ENCODE measurements at places on chromosomes 6 and 20.

DNA sequence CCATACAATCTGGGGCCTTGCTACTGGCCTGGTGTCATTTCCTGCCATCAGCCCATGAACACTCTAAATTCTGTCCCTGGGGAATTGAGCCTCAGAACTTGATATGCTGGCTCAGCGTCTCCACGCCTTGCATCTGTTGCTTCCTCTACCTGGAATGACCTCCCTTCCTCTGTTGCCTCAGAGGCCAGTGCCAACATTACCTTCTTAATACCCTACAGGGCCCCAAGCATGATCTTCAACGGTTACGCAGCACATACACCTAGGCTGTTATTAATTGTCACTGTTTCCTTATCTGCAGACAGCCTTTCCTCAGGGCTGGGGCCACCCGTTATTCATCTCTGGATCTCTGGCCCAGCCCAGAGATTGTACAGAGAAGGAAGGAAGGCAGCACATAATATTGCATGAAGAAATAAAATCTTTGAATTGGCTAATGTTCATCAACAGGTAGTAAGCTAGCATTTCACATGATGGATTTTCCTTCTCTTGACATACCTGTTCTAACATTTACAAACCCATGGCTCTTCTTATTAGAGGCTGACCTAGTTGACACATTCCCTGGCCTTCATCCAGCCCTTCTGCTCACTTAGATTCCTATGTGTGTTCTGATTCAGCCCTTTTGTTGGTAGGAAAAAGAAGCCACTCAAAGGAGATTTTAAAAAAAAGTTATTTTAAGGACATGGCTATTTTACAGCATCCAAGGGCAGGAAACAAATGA, 8.4 kb upstream of the RNF182 start:
- no peak for DNase-seq

- peak; percentile 43 for DNase-seq
These were observed 28.8 kb downstream of the RWDD2A start for GRCh38 chr6:83221889-83222479.

GRCh38 chr20:35021063-35021462, 65.4 kb downstream of the MYH7B start:
- DNase-seq, result no peak

DNA sequence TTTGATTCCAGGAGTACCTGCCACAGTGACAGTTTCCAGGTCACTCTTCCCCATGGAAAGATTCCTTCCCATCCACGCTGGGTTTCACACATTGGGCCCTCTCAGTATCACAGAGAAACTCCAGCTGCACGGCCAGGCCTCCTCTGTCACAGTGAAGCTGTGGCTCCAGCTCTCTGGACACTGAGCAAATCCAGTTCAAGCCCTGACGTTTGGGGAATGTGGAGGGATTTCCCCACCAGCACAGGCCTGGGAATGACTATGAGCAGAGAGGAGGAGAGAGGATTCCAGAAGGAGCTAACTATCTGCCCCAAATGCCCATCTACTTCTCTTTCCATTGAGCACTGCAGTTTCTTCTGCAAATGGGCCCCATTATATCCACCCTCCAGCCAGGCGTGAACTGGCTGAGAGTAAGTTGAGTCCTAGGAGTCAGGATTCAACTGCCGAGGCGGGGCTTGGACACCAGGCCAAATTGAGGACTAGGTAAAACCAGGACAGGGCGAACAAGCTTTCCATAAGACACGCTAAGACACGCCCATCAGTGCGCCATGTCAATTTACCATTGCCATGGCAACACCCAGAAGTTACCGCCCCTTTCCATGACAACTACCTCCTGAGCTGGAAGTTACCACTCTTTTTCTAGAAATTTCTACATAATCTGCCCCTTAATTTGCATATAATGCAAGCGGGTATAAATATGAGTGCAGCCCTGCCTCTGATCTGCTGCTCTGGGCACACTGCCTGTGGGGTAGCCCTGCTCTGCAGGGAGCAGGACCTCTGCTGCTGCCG, 9.2 kb upstream of the BNIP5 start:
- DNase-seq, result no peak

DNA sequence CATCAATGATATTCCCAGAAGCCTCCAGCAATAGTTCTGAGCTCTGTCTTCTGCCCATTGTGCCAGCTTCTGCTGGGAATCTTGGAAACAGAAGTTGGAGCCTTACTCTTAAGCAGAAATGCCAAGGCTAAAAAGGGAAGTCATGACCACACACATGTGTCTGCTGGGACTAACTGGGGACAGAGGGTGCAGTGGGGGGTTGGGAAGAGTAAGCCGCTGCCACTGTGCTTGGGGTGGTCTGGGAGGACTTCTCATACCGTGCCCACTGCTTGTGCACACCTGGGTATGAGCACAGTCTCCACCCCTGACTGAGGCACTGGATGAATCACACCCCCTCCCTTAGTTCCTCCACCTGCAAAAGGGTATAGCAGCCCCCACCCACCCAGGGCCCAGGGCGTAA, 90.7 kb downstream of the CDC5L start:
- DNase-seq, result no peak

GRCh38 chr6:14178083-14178445, 60.5 kb downstream of the CD83 start:
- no peak for DNase-seq

- no peak for DNase-seq
These were observed 7.0 kb upstream of the APMAP start for GRCh38 chr20:24999568-24999967.

DNA sequence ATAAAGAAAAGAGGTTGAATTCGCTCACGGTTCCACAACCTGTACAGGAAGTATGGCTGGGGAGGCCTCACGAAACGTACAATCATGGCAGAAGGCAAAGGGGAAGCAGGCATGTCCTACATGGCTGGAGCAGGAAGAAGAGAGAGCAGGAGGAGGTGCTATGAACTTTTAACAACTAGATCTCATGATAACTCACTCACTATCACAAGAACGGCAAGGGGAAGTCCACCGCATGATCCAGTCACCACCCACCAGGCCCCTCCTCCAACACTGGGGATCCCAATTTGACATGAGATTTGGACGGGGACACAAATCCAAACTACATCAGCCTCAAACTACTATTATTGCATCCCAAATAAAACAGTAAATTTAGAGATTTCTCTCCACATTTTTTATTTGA, 53.6 kb upstream of the CST7 start:
- no peak for DNase-seq

DNA sequence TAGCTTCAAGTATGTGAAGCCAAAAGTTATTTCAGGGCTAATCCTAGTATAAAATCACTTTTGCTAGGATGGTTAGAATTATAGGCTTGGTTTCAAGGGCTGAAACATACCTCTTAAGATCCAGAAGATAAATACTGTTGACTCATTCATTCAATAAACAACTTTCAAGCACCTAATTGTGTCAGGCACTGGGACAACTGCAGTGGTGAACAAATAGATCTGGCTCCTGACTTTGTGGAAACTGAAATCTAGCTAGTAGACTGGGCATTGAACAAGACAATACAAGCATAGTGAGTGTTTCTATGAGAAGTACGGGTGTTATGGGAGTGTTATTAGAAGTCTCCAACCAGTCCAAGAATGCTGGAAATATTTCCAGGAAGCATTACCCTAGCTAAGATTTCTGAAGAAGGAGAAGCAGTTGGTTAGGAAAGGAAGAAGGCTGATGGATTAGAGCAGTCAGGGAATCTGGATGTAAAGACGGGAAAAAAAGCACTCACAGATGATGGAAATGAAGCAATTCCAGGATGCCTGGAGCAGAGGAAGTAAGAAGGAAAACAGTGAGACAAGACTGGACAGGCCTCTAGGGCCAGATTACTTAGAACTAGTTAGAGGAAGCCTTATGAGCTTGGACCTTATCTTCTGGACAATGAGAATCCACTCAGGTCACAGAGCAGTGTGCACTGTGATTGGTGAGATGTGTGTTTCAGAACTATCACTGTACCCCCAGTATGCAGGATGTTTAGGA, 132.6 kb upstream of the RAB32 start:
- no peak for DNase-seq

DNA sequence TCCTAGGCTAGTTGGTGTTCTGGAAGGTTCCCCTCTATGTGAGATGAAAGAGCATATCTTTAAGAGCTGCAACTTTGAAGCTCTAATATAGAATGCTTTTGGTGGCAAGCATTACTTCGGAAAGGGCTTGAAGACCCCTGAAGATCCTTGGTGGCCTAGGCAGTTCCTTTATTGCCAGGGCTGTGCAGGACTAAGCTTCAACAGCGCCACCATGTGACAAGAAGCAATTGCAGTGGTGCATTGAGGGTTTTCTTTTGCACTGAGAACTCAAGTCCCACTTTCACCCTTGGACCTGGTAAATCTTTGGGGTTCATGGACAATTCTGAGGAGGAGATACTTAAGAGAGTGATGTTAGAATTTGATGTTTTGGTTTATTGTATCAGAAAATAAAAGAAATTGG, 237.4 kb upstream of the GMDS start:
- DNase-seq, result no peak

- DNase-seq, result no peak
These were observed 584.7 kb downstream of the RFPL4B start for GRCh38 chr6:112931832-112932231.

GRCh38 chr6:160077526-160077925, 44.1 kb upstream of the SLC22A1 start:
- DNase-seq, result no peak

DNA sequence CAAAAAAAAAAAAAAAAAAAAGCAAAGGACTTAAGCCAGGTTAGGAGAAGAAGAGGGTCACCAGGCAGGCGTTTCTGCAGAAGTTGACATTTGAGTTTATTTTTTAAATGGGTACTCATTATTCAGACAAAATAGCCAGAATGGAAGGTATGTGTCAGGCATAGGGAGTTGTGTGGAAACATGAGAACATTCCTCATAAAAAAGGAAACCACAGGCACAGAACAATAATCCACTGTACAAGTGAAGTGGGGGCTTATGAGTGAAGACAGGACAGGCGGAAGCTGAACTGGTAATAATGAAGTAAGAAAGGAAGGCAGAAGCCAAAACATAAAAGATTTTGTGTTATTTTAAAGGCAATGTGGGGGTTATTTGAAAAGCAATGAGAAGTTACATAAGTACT, 104.6 kb downstream of the EPB41L2 start:
- DNase-seq, result no peak

DNA sequence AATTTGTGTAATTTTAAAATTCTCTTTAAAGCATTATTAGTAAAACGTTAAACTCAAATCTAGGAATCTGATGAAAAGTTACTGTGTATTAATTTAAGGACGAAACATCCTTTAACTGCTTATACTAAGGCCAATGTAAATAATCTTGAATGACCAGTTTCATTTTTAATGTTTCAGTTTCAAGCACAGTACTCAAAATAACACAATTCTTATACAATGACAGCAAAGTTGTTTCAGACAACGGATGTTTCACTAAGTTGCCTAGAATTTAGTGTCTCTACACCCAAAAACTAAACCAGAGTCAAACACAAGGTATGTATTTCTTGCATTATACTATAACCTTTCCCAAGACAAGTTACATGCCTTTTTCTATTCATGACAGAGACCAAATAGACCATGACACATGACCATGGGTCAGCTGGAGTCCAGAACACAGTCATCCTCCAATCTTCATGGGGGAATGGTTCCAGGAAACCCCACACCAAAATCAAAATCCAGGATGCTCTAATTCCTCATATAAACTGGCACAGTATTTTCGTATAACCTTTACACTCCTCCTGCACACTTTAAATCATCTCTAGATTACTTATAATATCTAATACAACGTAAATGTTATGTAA, 7.7 kb downstream of the PHIP start:
- DNase-seq, result no peak

DNA sequence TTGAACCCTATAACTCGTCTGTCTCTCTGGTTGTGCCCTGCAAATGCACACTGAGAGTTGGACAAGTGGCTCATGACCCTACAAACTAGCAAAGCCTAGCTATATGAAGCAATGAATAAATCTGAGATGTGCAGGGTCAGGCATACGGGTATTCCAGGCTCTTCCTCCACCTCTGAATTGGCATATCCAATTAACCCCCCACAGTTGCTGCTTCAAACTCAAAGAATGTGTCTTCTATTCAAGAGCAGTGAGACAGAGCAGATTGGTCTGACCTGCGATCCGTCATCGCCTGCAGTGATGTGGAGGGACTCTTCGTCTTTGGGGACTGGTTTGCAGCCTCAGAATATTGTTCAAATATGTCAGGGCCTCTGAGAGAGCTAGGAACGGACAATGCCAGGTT, 59.8 kb downstream of the LAMP5 start:
- DNase-seq, result no peak

- peak; percentile 22 for DNase-seq
These were observed 43.6 kb upstream of the CCN6 start for GRCh38 chr6:112010328-112010727.

GRCh38 chr20:41551011-41551705, 67.0 kb downstream of the CHD6 start:
- no peak for DNase-seq

DNA sequence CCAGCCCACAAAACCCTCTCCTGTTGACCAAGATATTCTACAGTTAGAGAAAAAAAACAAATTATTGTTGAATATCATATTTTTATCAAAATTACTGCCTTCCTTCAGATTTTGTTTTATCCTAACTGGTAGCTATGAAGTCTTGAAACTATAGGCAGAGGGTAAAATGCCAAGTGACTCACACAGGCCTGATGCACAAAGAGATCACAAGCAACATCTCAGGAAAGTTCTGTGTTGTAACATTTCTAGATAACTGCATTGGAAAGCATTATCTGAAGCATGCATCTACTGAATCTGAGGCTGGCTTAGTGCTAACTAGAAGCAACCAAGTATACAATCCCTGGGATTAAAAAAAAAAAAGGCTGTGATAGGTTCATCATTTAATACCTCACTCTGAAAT, 134.2 kb downstream of the PKHD1 start:
- no peak for DNase-seq

DNA sequence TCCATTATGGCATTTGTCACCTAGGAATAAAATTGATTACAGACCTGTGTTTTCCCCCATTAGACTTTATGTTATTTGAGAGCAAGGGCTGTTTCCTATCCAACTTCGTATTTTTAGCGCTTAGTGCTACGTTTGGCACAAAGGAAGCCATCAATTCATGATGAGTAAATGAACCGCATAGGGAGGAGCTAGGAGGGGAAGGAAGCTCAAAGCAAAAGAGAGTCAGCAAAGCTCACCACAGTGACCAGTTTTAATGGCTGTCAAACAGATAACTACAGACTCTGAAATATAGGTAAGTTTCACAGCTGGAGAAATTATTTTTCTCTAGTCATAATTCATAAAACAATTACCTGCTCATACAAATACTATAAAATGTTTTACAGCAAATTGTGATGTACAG, 6.9 kb upstream of the SAMD3 start:
- DNase-seq, result no peak

DNA sequence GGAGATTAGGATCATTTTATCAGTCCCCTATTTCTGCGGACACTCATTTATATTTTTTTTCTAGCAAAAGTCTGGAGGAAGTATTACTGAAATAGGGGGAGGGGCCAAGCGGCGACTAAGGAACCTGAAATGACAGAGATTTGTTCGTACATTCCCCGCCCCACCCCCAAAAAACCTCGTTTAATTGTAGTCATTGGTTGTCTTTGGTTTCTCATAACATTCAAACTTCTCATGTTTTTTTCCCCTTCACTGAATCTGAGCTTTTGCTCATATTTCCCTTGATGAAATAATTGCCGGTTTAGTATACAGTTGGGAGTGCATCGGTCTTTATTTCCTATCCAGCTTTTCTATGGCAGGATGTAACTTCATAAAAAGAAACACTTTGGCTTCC, 768 bp upstream of the FYN start:
- no peak for DNase-seq

- DNase-seq, result no peak
These were observed 27.0 kb downstream of the STK4 start for GRCh38 chr20:44993343-44993742.

GRCh38 chr20:23226612-23227265, 123.9 kb upstream of the NXT1 start:
- no peak for DNase-seq

Data from HT-29 (cell line).